Femur (tissue), 1 donor: ENCODE measurements at places on chromosomes 11 and 22.

- DNase-seq = no peak
Measured at GRCh38 chr11:117906710-117907109, 22.5 kb downstream of the TMPRSS13 start.

GRCh38 chr11:2531987-2532703 lies 87.3 kb downstream of the KCNQ1 start:
- DNase-seq = no peak

GRCh38 chr11:66532784-66533183 lies 13.1 kb downstream of the ZDHHC24 start:
- DNase-seq = no peak

DNA sequence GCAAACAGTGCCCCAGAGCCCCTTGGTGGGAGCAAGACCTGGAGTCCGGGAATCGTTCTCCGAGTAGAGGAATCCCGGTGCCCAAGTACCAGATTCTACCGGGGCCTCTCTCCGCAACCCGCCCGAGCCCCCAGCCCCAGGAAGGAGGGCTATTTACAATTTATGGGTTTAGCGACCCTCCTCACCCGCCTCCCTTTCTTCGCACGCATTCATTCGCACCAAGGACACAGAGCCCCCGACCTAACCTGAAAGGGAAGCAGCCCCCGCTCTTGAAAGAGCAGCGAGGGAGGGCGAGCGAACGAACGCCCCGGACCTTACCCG lies 628 bp downstream of the LRP4 start:
- no peak for DNase-seq

- no peak for DNase-seq
Measured at GRCh38 chr22:29197096-29197495, 8.6 kb upstream of the EMID1 start.
